ENCODE measurements at places on chromosomes 13 and 19.
A peak's percentile ranks its signal among the peaks of the same experiment; 100 is the strongest.

DNA sequence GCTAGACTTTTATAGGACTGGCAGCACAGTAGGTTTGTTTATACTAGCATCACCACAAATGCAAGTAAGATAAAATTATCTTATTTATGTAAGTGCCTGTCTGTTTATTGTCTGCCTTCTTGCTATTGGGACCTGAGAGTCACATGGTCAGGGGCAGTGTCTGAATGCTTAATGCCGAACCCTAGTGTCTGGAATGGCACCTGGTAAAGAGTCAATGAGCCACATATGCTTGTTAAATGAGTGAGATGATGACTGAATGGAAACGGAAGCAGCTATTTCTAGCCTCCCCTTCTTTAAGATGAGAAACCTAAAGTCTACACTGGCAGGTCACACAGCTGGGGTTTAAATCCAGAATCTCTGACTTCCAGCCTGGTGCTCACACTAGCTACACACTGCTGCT is 92.2 kb downstream of the STOML3 start:
- no peak for DNase-seq

DNA sequence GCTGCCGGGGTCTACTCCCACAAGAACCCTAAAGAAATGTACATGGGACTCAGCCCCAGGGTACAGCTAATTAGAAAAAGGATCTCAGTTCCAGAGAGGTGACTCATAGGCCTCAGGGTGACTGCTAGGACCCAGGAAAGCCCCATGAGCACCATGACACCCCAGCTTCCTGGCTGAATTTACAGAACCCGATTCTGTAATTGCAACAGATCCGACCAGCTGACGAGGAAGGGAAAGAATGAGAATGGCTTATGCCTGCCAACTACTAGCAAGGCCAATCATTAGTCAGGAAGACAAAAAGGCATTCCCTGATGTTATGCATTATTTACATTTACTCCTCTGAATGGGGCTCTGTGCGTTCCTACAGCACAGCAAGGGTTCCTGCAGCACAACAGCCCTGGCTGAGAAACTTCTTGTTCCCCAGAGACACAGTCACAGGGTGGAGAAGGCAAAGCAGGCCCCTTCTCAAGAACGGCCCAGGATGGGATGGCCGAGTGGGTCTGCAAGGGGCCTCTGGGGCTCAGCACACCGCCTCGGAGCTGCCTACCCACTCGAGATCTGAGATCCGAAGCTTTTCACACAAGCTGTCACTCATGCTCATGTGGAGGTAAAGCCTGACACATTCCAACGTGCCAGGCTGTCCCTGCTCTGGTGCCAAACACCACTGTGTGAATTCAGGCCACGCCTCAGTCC is 27.2 kb downstream of the PBX4 start:
- no peak for DNase-seq

DNA sequence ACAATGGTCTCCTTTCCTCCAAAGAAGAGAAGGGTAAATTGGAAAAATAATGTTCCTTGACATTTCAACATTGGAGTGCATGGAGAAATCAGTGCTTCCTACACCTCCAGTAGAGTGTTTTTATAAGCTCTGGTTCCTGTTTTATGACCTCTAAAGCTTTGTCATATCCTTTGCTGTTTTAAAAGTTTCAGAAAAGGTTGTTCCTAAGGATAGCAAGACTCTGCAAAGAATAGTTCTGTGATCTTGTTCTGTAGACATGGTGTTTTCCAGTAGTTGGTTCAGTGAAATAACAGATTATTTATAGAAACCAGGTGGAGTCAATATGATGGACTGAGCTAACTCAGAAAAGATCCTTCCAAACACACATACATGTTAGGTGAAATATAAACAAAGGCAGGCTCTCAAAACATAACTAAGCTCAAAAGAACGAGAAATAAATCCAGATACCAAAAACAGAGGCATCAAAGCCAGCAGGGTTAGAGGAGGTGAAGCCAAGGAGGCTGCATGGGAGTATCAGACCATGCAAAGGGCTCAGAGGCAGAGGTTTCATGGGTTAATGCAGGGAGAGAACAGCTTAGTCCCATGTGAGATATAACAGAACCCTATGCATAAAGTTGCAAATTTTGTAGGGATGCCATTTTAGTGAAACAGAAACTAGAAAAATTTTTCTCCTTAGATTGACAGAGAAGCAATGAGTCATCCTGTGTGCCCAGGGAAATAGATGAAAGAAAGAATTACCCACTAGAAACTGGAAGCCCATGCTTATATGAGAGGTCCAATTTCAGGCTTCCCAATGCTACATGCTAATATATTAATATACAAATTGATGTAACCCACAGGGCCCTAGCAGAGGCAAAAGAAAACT is 44.3 kb downstream of the SHISA2 start:
- DNase-seq: no peak

GRCh38 chr13:67367399-67367798 is 137.3 kb upstream of the PCDH9 start:
- no peak for DNase-seq

- no peak for DNase-seq
Observed at GRCh38 chr19:850221-850978, 1.7 kb upstream of the ELANE start.

GRCh38 chr13:43872181-43872580 is 7.4 kb downstream of the CCDC122 start:
- DNase-seq: no peak

DNA sequence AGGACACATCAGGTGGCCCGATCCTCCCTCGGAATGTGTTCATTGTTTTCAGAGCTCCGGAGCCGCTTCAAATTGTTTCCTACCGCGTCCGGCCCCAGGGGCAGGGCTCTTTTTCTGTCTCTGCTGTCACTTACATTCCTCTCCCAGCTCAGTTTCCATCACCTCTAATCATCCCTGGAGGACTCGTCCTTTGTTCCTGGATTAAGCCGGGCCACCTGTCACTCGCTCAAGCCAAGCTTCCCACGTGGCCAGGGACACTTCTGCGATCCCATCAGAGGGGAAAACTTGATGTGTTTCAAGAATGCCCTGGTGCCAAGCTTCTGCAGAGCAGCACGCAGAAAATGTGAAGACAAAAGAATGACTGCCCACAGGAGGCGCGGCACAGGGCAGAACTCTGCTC is 13.5 kb downstream of the IL17D start:
- DNase-seq: no peak

GRCh38 chr13:37163641-37164265 is 58.3 kb upstream of the CSNK1A1L start:
- DNase-seq: no peak

DNA sequence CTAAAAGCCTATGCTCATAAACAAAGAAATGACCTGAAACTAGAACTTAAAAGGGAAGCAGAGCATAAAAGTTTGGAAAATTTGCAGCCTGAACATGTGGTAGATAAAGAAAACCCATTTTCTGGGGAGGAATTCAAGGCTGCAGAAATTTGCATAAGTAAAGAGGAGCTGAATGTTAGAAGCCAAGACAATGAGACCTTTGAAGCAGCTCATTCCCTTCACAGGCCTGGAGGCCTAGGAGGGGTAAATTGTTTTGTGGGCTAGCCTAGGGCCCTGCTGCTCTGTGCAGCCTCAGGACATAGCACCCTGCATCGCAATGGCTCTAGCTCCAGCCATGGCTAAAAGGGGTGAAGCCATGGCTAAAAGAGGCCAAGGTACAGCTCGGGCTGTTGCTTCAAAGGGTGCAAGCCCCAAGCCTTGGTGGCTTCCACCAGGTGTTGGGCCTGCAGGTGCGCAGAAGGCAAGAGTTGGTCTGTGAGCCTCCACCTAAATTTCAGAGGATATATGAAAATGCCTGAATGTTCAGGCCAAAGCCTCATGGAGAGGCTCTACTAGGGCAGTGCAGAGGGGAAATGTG is 38.3 kb downstream of the ZIC2 start:
- no peak for DNase-seq

DNA sequence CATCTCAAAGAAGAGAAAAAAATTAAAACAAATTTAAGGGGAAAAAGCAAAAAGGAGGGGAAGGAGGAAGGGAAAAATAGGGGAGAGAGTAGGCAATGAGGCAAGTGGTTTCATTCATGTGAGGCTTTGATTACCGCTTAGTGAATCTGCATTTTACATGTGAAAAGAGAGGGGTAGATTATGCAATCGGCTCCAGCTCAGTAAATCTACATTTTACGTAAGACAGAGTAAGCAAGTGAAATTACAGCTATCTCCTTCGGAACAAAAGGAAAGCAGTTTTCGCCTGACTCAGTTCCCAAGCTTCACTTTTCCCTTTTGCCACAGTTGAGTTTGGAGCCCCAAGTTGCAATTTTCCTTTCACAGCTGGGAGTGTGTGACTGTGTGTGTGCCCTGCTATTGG is 16.0 kb upstream of the OLFM2 start:
- no peak for DNase-seq

GRCh38 chr13:98853771-98854221 is 101.3 kb upstream of the SLC15A1 start:
- peak; percentile 68 for DNase-seq

DNA sequence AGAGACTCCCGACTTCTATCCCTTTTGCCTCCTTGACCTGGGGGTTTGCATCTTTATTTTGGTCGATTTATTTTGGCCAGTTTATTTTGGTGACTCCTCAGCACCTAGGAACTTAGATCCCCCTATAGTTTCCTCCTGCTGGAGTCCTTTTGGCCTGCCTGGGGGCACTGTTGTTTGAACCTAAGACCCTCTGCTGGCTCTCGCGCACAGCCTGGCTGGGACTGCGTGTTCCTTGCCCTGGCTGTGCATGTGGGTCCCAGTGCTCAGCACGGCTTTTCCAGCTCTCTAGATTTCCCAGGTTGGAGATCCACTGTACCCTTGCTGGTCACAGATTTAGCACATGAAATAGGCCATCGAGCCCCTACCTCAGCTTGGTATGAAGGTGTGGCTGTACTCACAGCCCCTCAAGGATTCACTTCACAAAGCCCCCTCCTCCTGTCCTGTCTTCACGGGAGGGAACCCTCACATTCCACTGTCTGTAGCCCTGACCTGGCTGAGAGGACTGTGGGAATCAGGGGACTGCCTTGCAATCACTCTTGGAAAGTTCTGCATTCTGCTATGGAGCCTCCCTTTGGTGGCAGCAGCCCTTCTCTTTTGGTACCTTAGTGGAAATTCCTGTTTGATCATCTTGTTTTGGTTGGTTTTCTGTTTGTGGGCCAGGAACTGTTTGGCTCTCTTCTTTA is 8.3 kb downstream of the UBAC2 start:
- DNase-seq: no peak

GRCh38 chr13:108677806-108678205 is 48.4 kb downstream of the MYO16 start:
- no peak for DNase-seq

GRCh38 chr19:40416918-40417642 is 3.9 kb upstream of the PRX start:
- DNase-seq: peak; percentile 55

DNA sequence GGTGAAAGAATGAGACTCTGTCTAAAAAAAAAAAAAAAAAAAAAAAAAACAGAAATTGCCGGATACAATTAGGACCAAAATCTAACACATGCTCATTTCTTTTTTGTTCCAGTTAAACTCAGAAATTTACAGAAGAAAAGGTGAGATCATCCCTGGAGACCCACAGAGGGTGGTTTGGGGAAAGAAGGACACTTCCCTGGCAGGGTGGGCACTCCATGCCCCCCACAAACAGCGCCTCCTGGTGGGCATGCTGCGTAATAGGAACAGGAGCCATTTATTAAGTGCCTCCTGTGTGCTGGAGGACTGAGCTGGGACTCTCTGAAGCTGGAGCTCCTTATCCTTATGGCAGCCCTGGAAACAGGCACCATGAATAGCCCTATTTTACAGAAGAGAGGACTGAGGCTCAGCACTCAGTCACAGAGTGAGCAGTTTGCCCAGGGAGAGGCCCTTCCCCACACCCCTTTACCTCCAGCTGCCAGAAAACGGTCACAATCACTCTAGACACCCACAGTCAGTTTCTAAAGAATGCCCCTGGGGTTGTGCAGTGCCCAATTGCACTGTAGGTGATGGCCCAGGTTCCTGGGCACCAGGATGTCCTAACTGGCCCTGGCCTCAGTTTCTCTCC is 10.1 kb downstream of the C19orf38 start:
- DNase-seq: no peak

GRCh38 chr19:11578258-11579142 is 1.1 kb upstream of the ACP5 start:
- no peak for DNase-seq

GRCh38 chr13:43676320-43676719 is 110.5 kb downstream of the ENOX1 start:
- peak; percentile 50 for DNase-seq

GRCh38 chr13:80591976-80592740 is 251.2 kb upstream of the SPRY2 start:
- no peak for DNase-seq

DNA sequence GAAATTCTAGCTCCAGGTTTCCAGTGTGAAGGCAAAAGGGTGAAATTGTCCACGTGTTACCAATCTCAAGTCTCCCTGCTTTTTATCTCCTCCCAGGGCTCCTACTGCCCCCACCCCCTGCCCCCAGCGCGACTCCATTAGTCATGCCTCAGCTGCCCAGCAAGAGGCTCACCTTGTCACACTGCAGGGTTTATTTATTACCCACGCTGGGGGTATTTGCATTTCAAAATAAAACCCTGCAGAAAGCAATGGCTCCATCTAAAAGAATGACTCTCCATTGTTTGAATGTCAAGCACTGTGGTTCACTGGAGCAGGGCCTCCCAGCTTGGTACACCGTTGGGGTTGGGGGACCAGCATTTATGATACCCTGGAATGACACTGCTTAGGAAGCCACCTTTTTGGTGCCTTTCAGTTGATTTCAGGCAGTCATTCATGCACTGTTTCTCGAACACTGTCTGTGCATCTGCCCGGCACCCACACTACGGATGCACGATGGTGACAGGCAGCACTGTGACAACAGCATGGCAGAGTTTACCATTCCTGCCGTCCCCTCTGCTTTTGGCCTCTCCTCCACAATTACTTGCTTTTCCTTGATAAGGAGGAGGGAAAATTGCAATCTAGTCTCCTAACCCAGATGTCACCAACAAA is 9.9 kb upstream of the POP4 start:
- no peak for DNase-seq

DNA sequence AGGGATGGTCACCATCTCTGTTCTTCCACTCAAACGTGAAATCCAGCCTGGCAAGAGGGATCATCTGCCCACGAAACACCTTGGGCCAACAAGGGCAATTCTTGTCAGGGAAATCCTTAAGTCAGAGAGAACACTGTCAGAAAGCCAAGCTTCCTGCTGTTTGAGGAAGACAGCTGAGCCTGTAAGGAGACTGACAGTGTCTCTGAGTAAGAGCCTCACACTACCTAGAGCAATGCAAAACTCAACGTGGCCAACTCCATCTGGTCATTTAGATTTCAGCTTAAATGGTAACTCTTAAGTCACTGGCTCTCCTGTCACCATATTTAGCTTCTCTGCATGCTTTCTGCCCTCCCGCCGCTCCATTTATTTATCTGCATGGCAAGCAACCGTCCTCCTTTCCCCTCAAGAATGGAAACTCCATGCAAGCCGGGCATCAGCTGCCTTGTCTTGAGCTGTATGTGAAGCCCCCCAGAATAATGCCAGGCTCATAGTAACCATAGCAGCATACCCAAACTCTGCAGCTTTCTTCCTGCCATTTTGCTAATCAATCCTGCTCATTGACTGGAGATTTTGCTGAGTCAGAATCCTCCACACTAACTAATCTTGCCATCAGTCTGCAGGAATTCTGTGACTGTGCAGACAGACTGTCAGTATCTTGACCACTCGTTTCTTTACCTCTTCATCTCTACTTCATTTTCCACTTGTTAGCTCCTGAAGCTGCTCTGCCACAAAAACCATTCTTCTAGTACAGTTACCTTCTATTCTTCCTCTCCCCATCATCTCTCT is 159.8 kb downstream of the IRS2 start:
- DNase-seq: no peak

Data from GM12864 (cell line).